Type B pancreatic cell (in vitro differentiated cells): ENCODE measurements at places on chromosomes 1 and 21.

DNA sequence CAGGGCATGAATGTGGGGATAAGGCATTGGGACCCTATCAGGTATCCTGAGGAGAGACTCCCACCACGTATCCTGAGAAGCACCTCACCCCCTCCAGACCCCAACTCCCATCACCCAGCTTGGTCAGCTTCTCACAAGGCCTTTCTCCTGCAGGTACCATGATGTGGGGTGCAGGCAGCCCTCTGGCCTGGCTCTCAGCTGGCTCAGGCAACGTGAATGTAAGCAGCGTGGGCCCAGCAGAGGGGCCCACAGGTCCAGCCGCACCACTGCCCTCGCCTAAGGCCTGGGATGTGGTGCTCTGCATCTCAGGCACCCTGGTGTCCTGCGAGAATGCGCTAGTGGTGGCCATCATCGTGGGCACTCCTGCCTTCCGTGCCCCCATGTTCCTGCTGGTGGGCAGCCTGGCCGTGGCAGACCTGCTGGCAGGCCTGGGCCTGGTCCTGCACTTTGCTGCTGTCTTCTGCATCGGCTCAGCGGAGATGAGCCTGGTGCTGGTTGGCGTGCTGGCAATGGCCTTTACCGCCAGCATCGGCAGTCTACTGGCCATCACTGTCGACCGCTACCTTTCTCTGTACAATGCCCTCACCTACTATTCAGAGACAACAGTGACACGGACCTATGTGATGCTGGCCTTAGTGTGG, 1.3 kb downstream of the GPR3 start:
- no peak for DNase-seq
- no peaks in the 10 kb centered on the region for H3K36me3 ChIP-seq
- H3K4me1 ChIP-seq: peaks cover 26% of the 10 kb centered on the region
- H3K4me3 ChIP-seq: peak overlapping the region; percentile 86
- peaks cover 10% of the 10 kb centered on the region for H3K27me3 ChIP-seq
- H3K27ac ChIP-seq: peak overlapping the region; percentile 56

- peak overlapping the region; percentile 99 for H3K4me3 ChIP-seq
- H3K27me3 ChIP-seq: no peaks in the 10 kb centered on the region
- peaks cover 50% of the 10 kb centered on the region for H3K4me1 ChIP-seq
- no peak for DNase-seq
- H3K27ac ChIP-seq: peak overlapping the region; percentile 87
- peaks cover 10% of the 10 kb centered on the region for H3K36me3 ChIP-seq
These were observed 1.2 kb downstream of the ATP2B4 start for GRCh38 chr1:203627851-203628200.

- H3K27me3 ChIP-seq: no peaks in the 10 kb centered on the region
- peak overlapping the region; percentile 18 for H3K4me3 ChIP-seq
- peak overlapping the region; percentile 85 for H3K27ac ChIP-seq
- no peaks in the 10 kb centered on the region for H3K36me3 ChIP-seq
- no peaks in the 10 kb centered on the region for H3K4me1 ChIP-seq
These were observed 10.5 kb upstream of the RPTN start for GRCh38 chr1:152169366-152170025.

- H3K27ac ChIP-seq: no peak overlapping the region
- no peaks in the 10 kb centered on the region for H3K27me3 ChIP-seq
- H3K4me3 ChIP-seq: peak overlapping the region; percentile 85
- H3K4me1 ChIP-seq: peaks cover 24% of the 10 kb centered on the region
These were observed 299 bp downstream of the DIP2A start for GRCh38 chr21:46459024-46459355.

DNA sequence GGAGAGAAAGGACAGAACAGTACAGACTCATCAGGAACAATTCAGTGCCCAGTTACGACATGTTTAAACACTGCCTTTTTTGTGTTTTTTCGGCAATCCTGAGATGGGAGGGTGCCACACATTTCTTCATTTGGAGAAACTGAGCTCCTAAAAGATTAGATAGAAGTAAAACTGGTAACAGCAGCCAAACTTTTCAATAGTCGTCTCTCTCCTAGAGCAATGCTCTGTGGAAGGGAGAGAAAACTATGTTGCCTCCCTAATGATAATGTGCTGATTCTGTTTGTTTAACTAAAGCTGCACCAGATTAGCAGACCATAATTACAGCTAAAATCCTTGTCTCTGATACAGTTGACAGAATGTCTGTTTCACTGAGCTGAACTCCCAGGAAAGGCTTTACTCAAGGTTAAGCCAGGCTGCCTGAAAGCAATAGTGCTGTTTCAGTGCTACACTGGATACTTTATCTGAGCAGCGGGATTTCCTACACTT, 76.2 kb upstream of the CXADR start:
- H3K27me3 ChIP-seq: no peaks in the 10 kb centered on the region
- peak overlapping the region; percentile 45 for H3K27ac ChIP-seq
- H3K4me1 ChIP-seq: peaks cover 54% of the 10 kb centered on the region
- peak overlapping the region; percentile 31 for H3K4me3 ChIP-seq
- DNase-seq: no peak

DNA sequence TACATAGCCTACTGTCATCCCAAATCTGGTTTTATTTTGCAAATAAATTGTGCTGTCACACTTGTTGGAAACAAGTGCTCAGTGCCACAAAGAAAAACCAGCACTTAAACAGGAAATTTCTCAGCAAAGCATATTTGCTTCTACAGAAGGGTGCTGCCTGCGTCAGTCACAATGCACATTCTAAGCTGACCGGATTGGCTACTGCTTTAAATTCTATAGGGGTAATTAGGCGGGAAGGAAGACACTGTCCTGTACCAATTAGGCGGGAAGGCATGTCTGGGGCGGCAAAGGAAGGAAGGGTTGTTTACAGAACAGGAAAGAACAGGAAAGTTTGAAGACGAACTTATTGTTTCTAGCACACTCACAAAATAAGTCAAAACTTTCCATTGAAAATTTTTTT, 2.8 kb downstream of the IFI16 start:
- peaks cover 7% of the 10 kb centered on the region for H3K4me1 ChIP-seq
- H3K27ac ChIP-seq: no peak overlapping the region
- no peak overlapping the region for H3K4me3 ChIP-seq

DNA sequence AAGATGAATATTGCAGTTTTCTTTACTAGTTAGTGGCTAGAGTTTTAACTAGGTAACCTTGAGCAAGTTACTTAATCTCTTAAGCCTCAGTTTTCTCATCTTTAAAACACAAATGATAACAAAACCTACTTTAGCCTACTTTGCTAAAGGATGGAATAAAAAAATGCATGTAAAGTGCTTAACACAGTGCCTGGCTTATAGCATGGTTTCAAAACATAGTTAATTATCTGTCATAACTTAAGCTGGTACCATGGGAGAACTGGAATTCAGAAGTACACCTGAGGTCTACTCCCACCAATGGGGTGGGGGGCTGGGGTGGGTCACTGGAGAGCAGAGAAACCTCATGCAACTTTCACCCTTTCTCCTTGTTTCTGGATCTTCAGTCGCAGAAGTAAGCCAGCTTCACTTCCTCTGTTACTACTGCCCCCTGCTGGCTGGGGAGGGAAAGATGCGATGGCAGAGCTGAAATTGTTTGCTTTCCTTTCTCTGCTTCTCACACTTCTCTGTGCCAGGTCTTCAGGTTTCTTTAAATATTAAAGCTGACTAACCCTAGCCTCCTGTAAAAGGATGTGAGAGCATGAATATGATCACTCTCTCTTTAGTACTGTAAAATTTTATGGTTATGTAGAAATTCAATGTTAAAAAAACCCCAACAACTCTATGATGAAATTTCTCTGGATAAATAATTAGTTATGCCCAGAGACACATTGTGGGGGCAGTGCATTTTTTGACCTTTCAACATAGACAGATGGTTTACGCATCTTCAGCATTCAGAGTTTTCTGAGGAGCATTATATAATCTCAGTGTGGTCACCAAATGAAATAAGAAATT, 324.2 kb downstream of the HLX start:
- no peaks in the 10 kb centered on the region for H3K36me3 ChIP-seq
- peak; percentile 83 for DNase-seq
- H3K27ac ChIP-seq: no peak overlapping the region
- H3K4me1 ChIP-seq: no peaks in the 10 kb centered on the region
- H3K4me3 ChIP-seq: no peak overlapping the region

- no peaks in the 10 kb centered on the region for H3K4me1 ChIP-seq
- H3K27ac ChIP-seq: peak overlapping the region; percentile 65
- H3K36me3 ChIP-seq: no peaks in the 10 kb centered on the region
- DNase-seq: no peak
- H3K27me3 ChIP-seq: peaks cover 8% of the 10 kb centered on the region
- no peak overlapping the region for H3K4me3 ChIP-seq
These were observed 11.5 kb upstream of the SLC2A7 start for GRCh38 chr1:9037476-9038337.

DNA sequence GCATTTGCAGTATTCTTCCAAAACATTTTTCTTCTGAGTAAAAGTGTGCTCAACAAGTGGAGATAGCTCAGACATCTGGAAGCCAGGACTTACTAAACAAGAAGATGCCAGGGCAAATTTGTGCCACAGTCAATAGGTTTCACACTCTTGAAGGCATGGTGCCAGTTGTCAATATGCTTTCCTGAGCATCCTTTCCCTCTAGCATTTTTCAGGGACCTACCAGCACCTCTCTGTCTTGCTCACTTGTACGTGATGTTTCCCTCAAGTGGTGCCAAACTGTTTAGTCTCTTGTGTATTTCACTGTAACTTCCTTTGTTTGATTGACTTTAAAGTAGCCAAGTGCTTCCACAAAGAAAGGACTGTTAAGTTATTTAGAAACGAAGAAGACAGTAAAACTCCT, 194.0 kb upstream of the SGIP1 start:
- no peaks in the 10 kb centered on the region for H3K27me3 ChIP-seq
- peaks cover 21% of the 10 kb centered on the region for H3K4me1 ChIP-seq
- no peak overlapping the region for H3K4me3 ChIP-seq
- no peak overlapping the region for H3K27ac ChIP-seq

- no peak overlapping the region for H3K4me3 ChIP-seq
- H3K4me1 ChIP-seq: peaks cover 11% of the 10 kb centered on the region
- H3K36me3 ChIP-seq: peaks cover 25% of the 10 kb centered on the region
- no peak for DNase-seq
These were observed 61.4 kb upstream of the HTR1D start for GRCh38 chr1:23278717-23279116.

DNA sequence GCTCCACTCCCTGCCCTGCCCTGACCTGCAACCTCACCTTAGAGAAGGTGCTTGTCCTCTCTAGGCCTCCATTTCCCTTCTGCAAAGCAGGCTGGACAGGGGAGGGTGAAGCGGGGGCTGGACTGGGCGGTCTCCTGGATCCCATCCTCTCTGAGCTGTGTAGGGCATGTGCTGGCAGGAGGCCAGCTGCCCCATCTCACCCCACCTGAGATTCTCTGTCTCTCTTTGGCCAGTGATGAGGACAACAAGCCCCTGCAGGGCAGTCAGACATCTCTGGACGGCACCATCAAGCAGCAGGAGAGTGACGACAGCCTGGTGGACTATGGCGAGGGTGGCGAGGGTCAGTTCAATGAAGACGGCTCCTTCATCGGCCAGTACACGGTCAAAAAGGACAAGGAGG, 26.9 kb upstream of the CNTN2 start:
- no peak overlapping the region for H3K27ac ChIP-seq
- H3K27me3 ChIP-seq: peaks cover 18% of the 10 kb centered on the region
- no peaks in the 10 kb centered on the region for H3K36me3 ChIP-seq
- DNase-seq: no peak

DNA sequence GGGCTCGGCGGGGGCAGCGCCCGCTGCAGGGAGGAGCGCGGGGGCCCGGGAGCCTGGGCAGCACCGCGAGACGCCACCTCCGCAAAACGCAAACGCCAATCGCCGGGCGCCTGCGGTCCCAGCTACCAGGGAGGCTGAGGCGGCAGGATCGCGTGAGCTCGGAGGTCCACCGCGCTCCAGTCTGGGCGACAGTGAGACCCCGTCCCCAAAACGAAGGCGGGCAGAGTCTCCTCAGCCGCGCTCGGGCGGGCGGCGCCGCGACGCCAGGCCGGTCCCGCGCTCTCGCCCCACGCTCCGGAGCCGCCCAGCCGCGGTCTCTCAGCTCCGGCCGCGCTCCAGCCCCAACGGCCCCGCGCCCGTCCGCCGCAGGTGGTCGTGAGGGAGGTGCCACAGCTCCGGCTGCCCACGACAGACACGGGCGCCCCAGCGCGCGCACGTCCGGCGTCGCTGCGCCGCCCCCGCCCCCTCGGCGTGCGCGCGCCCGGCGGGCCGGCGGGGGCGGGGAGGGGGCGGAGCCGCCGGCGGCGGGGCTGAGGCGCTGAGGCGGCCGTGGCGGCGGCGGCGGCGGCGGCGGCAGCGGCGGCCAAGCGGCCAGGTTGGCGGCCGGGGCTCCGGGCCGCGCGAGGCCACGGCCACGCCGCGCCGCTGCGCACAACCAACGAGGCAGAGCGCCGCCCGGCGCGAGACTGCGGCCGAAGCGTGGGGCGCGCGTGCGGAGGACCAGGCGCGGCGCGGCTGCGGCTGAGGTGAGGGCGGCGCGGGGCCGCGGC, at the start of gene ADARB1:
TSS of gene ADARB1 (plus strand) at position 533 of the 770 bp plus-strand sequence. CDS start 97,077 bp downstream, outside the sequence.
- peaks cover 23% of the 10 kb centered on the region for H3K4me1 ChIP-seq
- H3K27me3 ChIP-seq: peaks cover 18% of the 10 kb centered on the region
- H3K4me3 ChIP-seq: peak within 1 kb of the TSS; percentile 97
- DNase-seq: no peak
- peak within 1 kb of the TSS; percentile 97 for H3K27ac ChIP-seq

- peaks cover 5% of the 10 kb centered on the region for H3K36me3 ChIP-seq
- peak overlapping the region; percentile 88 for H3K27ac ChIP-seq
- DNase-seq: no peak
These were observed 392 bp upstream of the TAGLN2 start for GRCh38 chr1:159925719-159926078.

GRCh38 chr1:156543066-156543465, 29.3 kb downstream of the IQGAP3 start:
- H3K4me1 ChIP-seq: peaks cover 13% of the 10 kb centered on the region
- peaks cover 4% of the 10 kb centered on the region for H3K36me3 ChIP-seq
- H3K27ac ChIP-seq: peak overlapping the region; percentile 92
- no peak for DNase-seq
- no peaks in the 10 kb centered on the region for H3K27me3 ChIP-seq
